ENCODE measurements at places on chromosomes 7 and 10.

DNA sequence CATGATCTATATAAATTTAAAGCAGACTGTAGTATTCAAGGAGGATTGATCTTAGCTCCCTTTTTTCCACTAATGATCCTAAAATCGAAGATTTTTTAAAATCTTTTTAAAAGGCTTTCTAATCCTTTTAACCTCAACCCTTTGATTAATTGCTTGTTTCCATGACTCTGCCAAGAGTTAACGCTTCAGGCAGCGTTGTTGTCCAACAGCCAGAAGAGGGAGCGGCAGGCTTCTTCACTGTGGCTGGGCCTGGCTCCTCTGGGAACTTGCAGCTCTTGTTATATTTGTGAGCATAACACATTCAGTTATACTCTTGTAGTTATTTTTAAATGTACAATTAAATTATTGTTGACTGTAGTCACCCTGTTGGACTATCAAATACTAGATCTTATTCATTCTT is 26.3 kb downstream of the CRCP start:
- DNase-seq = no peak

DNA sequence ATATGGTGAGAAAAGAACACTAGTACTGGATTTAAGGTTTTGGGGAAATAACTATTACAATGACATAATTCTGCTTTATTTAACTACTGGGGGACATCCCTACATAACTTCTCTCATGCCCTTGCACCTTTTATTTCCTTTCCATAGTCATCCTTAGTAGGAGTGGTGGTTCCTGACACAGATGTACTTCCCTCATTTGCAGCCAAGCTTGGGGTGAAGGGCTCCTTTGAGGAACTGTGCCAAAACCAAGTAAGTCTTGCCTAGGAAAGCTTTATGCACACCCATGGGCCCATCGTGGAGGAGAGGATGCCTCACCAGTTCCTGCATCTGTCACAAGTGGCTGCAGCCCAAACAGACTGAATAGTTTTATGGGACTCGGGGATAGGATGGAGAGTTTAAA is 20.6 kb downstream of the ZDHHC6 start:
- no peak for DNase-seq

- DNase-seq = no peak
These were observed 328.6 kb upstream of the COBL start for GRCh38 chr7:51645255-51645654.

DNA sequence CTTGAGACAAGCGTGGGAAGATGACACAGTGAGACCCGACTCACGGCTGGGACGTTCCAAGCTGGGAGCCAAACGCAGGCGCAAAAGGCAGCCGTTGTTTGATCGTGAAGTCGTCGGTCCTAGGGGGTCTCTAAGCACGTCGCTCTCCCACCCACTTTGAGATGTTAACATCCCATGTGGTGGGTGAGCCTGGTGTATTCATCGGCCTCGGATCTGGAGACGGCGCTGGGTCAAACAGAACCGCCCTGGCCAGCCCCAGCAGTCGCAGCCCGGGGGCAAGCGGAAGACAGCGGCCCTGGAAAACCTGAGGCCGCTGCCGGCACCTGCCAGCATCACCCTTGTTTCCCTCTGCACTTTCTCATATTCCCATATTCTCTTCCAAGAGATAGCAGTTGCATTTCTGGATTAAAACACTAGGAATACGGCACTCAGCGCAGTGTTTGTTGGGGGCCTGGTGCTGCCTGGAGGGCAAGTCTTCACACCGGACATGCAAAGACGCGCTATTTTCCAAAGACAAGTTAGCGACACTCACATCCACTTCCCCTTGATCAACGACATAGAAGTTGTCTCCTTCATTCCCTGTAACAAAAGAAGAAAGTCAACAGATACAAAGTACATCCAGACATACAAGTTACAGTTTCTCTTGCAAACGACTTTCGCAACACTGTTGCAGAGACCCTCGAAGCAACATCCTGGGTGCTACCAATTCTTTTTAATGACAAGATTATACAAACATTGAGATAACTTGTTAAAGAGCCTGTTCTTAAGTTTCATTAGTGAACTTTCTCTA is 86.2 kb upstream of the PDGFA start:
- no peak for DNase-seq

GRCh38 chr7:33500703-33501701 is 371.6 kb downstream of the BBS9 start:
- no peak for DNase-seq

GRCh38 chr7:116075351-116076145 is 45.0 kb upstream of the TFEC start:
- no peak for DNase-seq

DNA sequence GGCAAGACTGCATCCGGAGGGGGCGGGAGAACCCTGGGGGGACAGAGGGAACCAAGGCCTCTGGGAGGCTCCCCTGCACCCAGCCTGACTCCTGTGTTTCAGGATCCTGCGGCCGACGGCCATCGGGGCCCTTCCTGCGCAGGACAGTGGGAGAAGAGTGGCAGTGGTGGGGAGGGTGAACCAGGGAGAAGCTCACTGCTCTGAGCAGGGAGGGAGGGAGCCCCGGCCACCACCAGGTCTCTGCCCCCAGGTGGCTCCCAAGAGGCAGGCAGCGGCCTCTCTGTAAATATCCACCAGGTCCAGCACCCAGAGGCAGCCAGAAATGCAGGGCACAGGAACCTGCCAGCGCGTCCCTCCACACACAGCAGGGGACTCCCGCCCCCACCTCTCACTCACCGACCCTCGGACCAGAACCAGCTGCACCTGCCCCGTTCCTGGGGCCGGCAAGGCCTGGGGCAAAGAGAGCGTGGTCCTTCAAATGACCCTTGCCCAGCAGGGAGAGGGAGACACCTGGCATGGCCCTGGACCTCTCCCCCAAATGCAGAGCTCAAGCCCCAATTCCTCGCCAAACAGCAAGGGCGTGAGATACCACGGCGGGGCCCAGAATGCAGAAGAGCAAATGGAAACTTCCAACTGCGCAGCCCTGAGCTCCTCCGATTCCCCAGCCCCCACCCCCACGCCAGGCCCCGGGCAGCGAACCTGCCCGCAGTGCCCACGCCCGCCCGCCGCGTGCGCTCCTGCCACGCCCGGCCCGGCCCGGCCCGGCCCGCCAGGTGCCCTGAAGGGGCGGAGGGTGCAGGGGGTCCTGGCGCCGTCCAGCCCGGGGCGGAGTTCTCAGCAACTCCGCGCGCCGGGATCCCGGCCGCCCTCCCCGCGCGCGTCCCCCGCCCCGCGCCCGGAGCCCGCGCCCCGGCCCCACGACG is 805 bp downstream of the RASGEF1A start:
- no peak for DNase-seq

GRCh38 chr7:64884913-64885370 is 18.1 kb upstream of the ZNF273 start:
- no peak for DNase-seq

- DNase-seq = no peak
These were observed 53.7 kb downstream of the TAF3 start for GRCh38 chr10:7872041-7872442.

GRCh38 chr10:3980144-3980543 is 195.1 kb upstream of the KLF6 start:
- DNase-seq = no peak

DNA sequence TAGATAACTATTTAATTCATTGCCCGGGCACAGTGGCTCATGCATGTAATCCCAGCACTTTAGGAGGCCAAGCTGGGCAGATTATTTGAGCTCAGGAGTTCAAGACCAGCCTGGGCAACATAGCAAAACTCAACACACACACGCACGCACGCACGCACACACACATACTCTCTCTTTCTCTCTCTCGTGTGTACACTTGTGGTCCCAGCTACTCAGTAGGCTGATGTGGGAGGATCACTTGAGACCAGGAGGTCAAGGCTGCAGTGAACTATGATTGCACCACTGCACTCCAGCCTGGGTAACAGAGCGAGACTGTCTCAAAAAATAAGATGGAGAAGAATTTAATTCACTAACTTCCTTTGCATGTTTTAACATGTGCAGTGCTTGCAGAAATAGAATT is 38.1 kb downstream of the PTPN12 start:
- DNase-seq = no peak

- no peak for DNase-seq
These were observed 100.2 kb upstream of the RELN start for GRCh38 chr7:104089612-104090011.

Measured in NCI-H1417 treated with DMSO at 0.1 percent for 48 hours (cell line).